Glutamatergic neuron (in vitro differentiated cells): ENCODE measurements at places on chromosomes 16 and 17. TPM values are rescaled to one million over a fixed set of nuclear protein-coding genes. Genes with fewer than 3 reads are reported as not detected.

DNA sequence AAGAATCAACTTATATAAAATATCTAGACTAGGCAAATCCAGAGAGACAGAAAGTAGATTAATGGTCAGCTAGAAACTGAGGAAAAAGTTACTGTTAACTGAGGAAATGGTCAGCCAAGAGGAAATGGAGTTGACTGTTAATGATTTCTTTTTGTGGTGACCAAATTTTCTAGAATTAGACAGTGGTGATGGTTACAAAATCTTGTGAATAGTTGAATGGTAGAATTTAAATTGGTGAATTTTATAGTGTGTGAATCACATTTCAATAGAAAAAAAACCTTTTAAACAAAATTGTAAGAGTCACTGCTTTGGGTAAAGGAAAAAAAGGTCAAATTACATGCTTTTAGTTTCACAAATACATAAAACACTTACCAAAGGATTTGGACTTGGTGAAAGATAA, 30.0 kb downstream of the APPBP2 start:
- no peak overlapping the region for H3K4me3 ChIP-seq
- no peaks in the 10 kb centered on the region for H3K27me3 ChIP-seq
- no peak for DNase-seq
- no peaks in the 10 kb centered on the region for H3K4me1 ChIP-seq
- peaks cover 17% of the 10 kb centered on the region for H3K36me3 ChIP-seq

- peaks cover 3% of the 10 kb centered on the region for H3K27me3 ChIP-seq
- peaks cover 7% of the 10 kb centered on the region for H3K4me1 ChIP-seq
- DNase-seq = no peak
Observed at GRCh38 chr16:57233944-57234706, 10.9 kb upstream of the ARL2BP start.

EXOC3L1 gene
- total RNA-seq = 3.6 TPM

DNA sequence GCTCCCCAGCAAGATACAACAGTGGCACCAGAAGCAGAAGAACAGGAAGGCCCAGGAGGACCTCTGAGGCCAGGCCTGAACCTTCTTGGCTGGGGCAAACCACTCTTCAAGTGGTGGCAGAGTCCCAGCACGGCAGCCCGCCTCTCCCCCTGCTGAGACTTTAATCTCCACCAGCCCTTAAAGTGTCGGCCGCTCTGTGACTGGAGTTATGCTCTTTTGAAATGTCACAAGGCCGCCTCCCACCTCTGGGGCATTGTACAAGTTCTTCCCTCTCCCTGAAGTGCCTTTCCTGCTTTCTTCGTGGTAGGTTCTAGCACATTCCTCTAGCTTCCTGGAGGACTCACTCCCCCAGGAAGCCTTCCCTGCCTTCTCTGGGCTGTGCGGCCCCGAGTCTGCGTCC, 11.9 kb downstream of the CES3 start:
- H3K27me3 ChIP-seq = peaks cover 9% of the 10 kb centered on the region
- no peak for DNase-seq
- peaks cover 2% of the 10 kb centered on the region for H3K4me1 ChIP-seq
- H3K27ac ChIP-seq = no peak overlapping the region
- no peak overlapping the region for H3K4me3 ChIP-seq
- H3K36me3 ChIP-seq = peaks cover 4% of the 10 kb centered on the region

RAB37 gene
- 2.1 TPM for total RNA-seq

- no peak for DNase-seq
- no peak overlapping the region for H3K4me3 ChIP-seq
- H3K27me3 ChIP-seq = peaks cover 5% of the 10 kb centered on the region
- H3K27ac ChIP-seq = no peak overlapping the region
- peaks cover 2% of the 10 kb centered on the region for H3K4me1 ChIP-seq
Observed at GRCh38 chr16:49078571-49078970, 203.1 kb downstream of the CBLN1 start.

TP53TG3F gene
- not detected for total RNA-seq

DNA sequence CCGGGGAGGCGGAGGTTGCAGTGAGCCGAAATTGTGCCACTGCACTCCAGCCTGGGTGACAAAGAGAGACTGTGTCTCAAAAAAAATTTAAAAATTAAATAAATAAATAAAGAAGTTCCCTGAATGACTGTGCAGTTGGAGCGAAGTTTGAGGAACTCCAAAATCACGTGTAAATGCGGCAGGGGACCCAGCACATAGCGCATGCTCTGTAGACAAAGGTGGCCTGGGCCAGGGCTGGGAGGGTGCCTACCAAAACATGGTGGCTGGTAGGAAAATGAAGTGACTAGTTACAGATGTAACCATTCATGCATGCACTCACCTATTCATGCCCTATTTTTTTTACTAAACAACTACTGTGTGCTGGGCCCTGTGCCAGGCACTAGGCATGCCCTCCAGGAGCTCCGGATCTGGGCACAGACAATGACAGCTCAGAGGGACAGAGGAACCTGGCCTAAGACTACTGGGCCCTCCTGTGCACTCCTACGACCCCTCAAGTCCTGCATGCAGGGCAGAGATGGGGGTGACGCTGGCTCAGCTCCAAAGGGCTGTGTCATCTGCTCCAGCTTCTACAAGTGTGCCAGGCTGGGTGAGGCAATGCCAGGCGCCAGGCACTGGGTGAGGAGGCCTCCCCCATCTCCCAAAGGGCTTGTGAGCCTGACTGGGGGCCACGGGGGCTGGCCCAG, 65.3 kb downstream of the RMI2 start:
- no peaks in the 10 kb centered on the region for H3K36me3 ChIP-seq
- no peak overlapping the region for H3K4me3 ChIP-seq
- DNase-seq = no peak
- H3K27me3 ChIP-seq = peaks cover 13% of the 10 kb centered on the region
- H3K4me1 ChIP-seq = peaks cover 12% of the 10 kb centered on the region

- no peak overlapping the region for H3K4me3 ChIP-seq
- H3K4me1 ChIP-seq = no peaks in the 10 kb centered on the region
Observed at GRCh38 chr17:61784510-61784909, 78.8 kb downstream of the BRIP1 start.

ODAD4 gene
- 3.4 TPM for total RNA-seq

DNA sequence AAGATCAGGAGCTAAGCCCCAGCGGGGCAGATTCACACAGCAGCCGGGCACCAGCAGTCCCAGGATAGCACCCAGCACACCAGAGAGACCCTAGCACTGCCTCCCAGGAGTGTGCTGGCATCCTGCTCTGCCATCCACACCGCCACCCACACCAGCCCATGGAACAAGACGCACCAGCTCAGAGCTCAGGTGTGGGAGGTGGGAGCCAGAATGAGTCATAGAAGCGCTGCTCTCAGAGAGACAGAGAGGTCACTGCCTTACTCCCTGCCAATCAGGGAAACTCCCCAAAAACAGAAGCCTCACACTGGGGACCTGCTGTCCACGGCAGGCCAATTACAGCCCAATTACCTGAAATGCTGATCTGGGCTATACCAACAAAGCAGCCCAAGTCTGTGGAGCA, 64.9 kb downstream of the CDYL2 start:
- H3K27me3 ChIP-seq = no peaks in the 10 kb centered on the region
- H3K27ac ChIP-seq = no peak overlapping the region
- DNase-seq = no peak
- peaks cover 6% of the 10 kb centered on the region for H3K4me1 ChIP-seq
- no peak overlapping the region for H3K4me3 ChIP-seq

GRCh38 chr16:4373909-4374742, 2.5 kb downstream of the VASN start:
- H3K27ac ChIP-seq = no peak overlapping the region
- DNase-seq = no peak
- no peaks in the 10 kb centered on the region for H3K36me3 ChIP-seq
- peak overlapping the region; percentile 46 for H3K4me3 ChIP-seq
- peaks cover 10% of the 10 kb centered on the region for H3K4me1 ChIP-seq

GRCh38 chr17:2957631-2958286, 105.6 kb downstream of the OR1D5 start:
- H3K27me3 ChIP-seq = peaks cover 11% of the 10 kb centered on the region
- peak overlapping the region; percentile 52 for H3K27ac ChIP-seq
- H3K4me1 ChIP-seq = peaks cover 35% of the 10 kb centered on the region
- no peak for DNase-seq

GRCh38 chr17:77212833-77213777, 72.3 kb downstream of the SEC14L1 start:
- H3K4me1 ChIP-seq = peaks cover 4% of the 10 kb centered on the region
- peak; percentile 27 for DNase-seq
- peak overlapping the region; percentile 39 for H3K27ac ChIP-seq
- H3K27me3 ChIP-seq = peaks cover 5% of the 10 kb centered on the region

GRCh38 chr16:70437017-70437581, 1.8 kb downstream of the ST3GAL2 start:
- peaks cover 41% of the 10 kb centered on the region for H3K4me1 ChIP-seq
- DNase-seq = peak; percentile 69
- H3K27ac ChIP-seq = peak overlapping the region; percentile 96
- peak overlapping the region; percentile 98 for H3K4me3 ChIP-seq
- peaks cover 22% of the 10 kb centered on the region for H3K27me3 ChIP-seq
- peaks cover 3% of the 10 kb centered on the region for H3K36me3 ChIP-seq

TELO2 gene
- total RNA-seq = 101 TPM

DNA sequence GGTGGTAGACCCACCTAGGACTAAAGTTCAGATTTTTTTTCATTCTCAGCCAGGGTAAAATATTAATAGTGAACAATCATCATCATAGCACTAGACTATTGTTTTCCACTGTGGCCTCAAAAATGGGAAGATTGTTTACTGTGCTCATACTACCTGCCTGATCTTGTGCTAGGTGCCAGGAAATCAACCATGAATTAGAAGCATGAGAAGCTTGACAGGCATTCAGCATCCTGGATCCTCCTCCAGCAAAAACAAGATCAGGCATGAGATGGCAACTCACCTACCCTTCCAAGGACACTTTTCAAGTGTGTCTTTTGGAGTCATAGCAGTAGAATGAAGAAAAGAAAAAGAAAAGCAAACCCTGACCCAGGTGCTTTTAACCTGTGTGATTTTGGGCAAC, 174.2 kb downstream of the CYLD start:
- no peaks in the 10 kb centered on the region for H3K36me3 ChIP-seq
- no peak overlapping the region for H3K4me3 ChIP-seq
- H3K27ac ChIP-seq = no peak overlapping the region
- peaks cover 5% of the 10 kb centered on the region for H3K4me1 ChIP-seq

- no peak overlapping the region for H3K4me3 ChIP-seq
- H3K36me3 ChIP-seq = no peaks in the 10 kb centered on the region
- DNase-seq = no peak
- no peaks in the 10 kb centered on the region for H3K27me3 ChIP-seq
Observed at GRCh38 chr17:35665662-35666061, 65.8 kb upstream of the RASL10B start.

CYGB gene
- total RNA-seq = 20.4 TPM

DNA sequence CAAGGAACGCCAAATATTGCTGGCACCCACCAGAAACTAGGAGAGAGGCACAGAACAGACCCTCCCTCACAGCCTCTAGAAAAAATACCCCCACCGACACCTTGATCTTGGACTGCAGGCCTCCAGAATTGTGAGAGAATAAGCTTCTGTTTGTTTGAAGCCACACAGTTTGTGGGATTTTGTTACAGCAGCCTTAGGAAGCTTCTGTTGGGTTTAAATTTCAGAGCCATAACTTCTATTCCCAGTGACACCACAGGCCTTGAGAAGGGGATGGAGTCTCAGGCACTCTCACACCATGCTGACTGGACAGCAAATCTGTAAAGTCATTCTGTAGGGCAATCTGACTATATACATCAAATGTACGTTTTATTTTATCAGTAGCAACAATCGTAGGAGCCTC, 38.6 kb downstream of the RNF112 start:
- H3K27ac ChIP-seq = no peak overlapping the region
- peaks cover 11% of the 10 kb centered on the region for H3K4me1 ChIP-seq
- H3K27me3 ChIP-seq = peaks cover 6% of the 10 kb centered on the region
- DNase-seq = no peak
- peaks cover 12% of the 10 kb centered on the region for H3K36me3 ChIP-seq

GRCh38 chr17:75652934-75653549, 13.9 kb downstream of the RECQL5 start:
- no peaks in the 10 kb centered on the region for H3K4me1 ChIP-seq
- peak; percentile 67 for DNase-seq
- no peak overlapping the region for H3K27ac ChIP-seq
- H3K36me3 ChIP-seq = no peaks in the 10 kb centered on the region
- no peaks in the 10 kb centered on the region for H3K27me3 ChIP-seq
- no peak overlapping the region for H3K4me3 ChIP-seq

PSMC5 gene
- 133 TPM for total RNA-seq

- H3K27me3 ChIP-seq = peaks cover 3% of the 10 kb centered on the region
- H3K4me1 ChIP-seq = peaks cover 4% of the 10 kb centered on the region
Observed at GRCh38 chr16:22938647-22939046, 124.7 kb downstream of the HS3ST2 start.

SMIM5 gene
- 0.20 TPM for total RNA-seq

SLC52A1 gene
- not detected for total RNA-seq

GRCh38 chr16:8686031-8686621, 11.7 kb downstream of the ABAT start:
- peak; percentile 34 for DNase-seq
- H3K27ac ChIP-seq = no peak overlapping the region
- peaks cover 13% of the 10 kb centered on the region for H3K36me3 ChIP-seq
- H3K4me3 ChIP-seq = no peak overlapping the region
- peaks cover 8% of the 10 kb centered on the region for H3K27me3 ChIP-seq

NR1D1 gene
- 1.3 TPM for total RNA-seq

GRCh38 chr16:9666834-9667480, 515.3 kb downstream of the GRIN2A start:
- no peaks in the 10 kb centered on the region for H3K4me1 ChIP-seq
- H3K36me3 ChIP-seq = no peaks in the 10 kb centered on the region
- H3K27me3 ChIP-seq = peaks cover 2% of the 10 kb centered on the region
- no peak for DNase-seq

IQCK gene
- total RNA-seq = 5.1 TPM

EME1 gene
- total RNA-seq = 4.7 TPM
